ENCODE measurements at places on chromosomes 3 and 15. TPM values are rescaled to one million over a fixed set of nuclear protein-coding genes. Genes with fewer than 3 reads are reported as not detected.

Gene CHRNA3
- not detected for total RNA-seq

Gene ROBO2
- 9.8 TPM for total RNA-seq

Gene TM4SF18
- 1.9 TPM for total RNA-seq

Gene SNTN
- not detected for total RNA-seq

Gene MNS1
- total RNA-seq, result 0.28 TPM

Gene OR5K2
- total RNA-seq, result not detected

Gene NFKBIZ
- total RNA-seq, result 225 TPM

Gene SEMA3G
- 16.8 TPM for total RNA-seq

Gene USP3
- total RNA-seq, result 37.8 TPM

Gene FBN1
- 258 TPM for total RNA-seq

Gene ZPLD1
- total RNA-seq, result not detected

Gene SLC2A2
- total RNA-seq, result not detected

Gene KBTBD13
- 0.63 TPM for total RNA-seq

Gene PPM1M
- 41.6 TPM for total RNA-seq

Gene GOLGA6L6
- not detected for total RNA-seq

Gene TICRR
- not detected for total RNA-seq

Measured in thoracic aorta (tissue), 2 donors.